ENCODE measurements at places on chromosomes 5 and 9.

DNA sequence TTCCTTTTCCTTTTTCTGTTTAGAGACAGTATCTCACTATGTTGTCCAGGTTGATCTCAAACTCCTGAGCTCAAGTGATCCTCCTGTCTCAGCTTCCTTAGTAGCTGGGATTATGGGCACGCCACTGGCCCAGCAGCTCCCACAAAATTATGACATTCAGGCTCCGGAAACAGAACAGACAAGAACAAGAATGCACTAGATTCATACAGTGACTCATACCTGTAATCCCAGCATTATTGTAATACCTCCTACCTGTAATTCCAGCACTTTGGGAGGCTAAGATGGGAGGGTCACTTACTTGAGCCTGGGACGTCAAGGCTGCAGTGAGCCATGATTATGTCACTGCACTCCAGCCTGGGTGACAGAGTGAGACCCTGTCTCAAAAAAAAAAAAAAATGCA lies 26.7 kb upstream of the B4GALT1 start:
- DNase-seq: no peak

DNA sequence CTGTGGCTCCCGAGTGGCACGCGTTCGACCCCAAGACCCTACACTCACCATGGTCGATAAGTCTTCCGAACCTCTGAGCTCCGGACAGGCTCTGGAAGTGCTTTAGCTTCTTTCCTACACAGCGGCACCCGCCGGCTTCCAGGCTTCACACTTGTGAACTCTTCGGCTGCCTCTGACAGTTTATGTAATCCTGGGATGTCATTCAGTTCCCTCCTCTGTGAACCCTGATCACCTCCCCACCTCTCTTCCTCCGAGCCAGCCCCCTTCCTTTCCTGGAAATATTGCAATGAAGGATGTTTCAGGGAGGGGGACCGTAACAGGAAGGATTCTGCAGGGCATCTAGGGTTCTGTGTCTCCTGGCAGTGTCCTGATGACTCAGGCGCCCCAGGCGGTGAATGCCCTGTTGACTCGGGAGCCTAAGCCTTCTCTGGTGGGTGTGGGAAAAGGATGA lies at the start of gene CD14:
TSS of gene CD14 (minus strand) at position 155 of the 451 bp plus-strand sequence. CDS start at position 51, 104 bp downstream.
- DNase-seq: peak; percentile 47

- no peak for DNase-seq
Measured at GRCh38 chr5:72530196-72530595, 23.0 kb upstream of the ZNF366 start.

DNA sequence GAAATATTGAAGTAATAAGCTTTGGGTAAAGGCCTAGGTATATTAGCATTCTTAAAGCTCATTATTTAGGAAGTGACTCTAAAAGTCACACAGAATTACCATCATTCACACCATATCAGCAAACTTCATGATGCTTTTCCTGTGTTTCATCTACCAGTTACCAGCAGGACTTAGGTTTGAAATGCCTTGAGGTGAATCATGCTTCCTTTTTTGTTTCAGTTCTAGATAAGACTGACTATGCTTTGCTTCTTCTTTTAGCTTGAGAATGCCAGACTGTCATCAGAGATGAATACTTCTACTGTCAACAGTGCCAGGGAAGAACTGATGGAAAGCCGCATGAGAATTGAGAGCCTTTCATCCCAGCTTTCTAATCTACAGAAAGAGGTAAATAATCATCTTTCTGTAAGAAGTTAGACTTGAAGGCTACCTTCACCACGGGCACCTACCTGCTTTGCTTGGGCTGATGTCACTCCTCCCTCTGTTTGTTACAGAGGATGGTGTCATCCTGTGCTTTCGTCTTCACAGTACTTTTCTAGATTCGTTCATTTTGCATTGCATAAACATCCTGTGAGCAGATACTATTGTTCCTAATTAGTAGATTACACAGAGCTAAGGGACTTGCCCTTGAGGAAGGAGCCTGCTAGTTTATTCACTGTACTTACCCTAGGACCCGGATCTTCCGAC lies 34.7 kb downstream of the LMNB1 start:
- no peak for DNase-seq

GRCh38 chr5:56168066-56168478 lies 65.1 kb downstream of the ANKRD55 start:
- peak; percentile 53 for DNase-seq

GRCh38 chr9:6581253-6581652 lies 64.3 kb downstream of the GLDC start:
- DNase-seq: no peak

DNA sequence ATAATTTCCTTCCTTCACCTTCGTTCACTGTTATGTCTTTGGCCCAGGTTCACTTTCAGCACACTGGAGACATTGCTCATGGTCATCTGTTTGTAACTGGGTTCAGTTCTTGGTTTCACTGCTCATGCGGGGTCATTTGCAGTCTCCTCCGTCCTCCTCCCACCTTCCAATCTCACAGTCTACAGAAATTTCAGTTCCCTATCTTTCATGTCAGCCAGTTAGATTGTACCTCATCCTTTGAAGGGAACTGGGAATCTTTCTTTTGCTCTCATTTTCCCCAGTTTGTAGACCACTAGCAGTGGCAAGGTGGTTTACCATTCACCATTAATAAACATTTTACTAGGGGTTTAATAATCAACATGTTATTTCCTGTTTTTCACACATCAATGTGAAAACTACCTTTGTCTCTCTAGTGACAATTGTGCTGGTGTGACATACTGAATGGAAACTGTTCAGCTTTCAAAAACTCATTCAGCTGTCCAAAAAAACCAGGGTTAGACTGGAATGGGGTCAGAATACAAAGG lies 100.9 kb upstream of the IL6ST start:
- DNase-seq: peak; percentile 40

DNA sequence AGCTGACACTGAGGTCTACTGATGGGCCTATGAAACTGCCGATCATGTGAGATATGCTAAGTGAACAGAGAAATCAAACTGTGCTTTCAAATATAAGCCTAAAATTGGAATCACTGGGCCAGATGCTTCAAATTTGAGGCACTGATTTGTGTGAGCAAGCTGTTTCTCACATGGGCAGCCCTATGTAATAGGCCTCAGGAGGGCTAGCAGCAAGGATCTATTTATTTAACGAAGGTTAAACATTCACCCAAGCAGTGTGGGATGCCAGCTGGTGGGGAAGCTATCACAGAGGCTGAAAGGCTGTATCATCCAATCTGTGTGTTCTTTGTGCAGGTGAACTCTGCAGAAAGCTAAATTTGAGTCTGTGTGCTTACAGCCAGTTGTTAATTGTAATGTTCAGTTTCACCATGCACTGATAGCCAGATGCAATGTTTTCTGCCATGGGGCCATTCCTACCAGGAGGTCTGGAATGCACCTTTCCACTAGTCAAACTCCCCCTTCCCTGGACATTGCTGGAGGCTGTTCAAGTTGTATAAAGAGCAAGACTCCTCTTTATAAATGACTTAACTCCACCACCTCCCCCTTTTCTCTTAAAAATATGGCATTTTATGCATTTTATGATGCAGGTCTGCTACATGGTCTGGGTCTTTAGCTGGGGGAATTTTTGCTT lies 228.9 kb downstream of the SH3GL2 start:
- no peak for DNase-seq

DNA sequence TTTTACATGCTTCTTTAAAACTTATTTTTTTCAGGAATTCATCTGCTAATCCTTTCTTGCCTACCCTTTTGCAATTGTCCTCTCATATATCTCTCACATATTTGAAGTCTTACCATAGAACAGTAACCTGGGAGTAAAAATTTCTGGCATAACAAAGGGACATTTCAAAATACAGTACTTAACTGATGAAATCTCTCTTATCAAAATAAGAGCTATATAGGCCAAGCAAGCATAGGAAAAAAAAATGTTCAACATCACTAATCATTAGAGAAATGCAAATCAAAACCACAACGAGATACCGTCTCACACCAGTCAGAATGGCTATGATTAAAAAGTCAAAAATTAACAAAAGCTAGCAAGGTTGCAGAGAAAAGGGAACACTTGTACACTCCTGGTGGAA lies 2062.7 kb upstream of the CDH6 start:
- DNase-seq: no peak

GRCh38 chr9:15374310-15374709 lies 48.4 kb upstream of the SNAPC3 start:
- DNase-seq: peak; percentile 79

DNA sequence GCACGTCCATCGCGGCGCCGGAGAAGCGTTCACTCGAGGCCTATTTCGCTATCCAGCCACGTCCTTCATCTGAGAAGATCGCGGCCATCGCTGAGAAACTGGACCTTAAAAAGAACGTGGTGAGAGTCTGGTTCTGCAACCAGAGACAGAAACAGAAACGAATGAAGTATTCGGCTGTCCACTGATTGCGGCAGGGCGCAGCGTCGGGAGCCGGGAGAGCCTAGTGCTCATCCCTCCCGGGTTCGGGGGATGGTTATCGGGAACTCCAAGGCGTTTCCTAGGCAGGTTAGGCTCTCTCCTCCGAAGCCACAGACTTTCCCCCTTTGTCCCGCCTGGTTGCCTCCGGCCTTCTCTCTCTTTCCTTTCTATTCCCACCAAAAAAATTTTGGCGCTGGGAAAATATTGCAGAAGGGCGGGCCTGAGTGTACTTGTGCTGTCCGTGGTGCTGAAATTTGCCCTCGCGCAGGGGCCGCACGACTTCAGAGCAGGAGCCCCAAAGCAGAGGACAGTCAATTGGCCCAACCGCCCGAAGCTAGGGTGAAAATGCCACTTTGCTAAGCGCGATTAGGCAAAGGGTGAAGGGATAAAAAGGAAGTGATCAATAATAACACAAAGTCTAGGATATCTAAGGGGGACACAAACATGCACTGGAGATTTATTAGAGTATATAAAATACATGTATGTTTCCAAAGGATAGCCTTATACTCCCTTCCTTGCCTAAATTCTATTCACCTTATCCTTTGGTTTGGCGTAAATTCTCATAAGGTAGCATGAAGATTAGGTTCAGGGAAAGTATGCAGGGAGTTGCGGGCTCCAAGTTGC lies 1.8 kb downstream of the POU4F3 start:
- DNase-seq: peak; percentile 73

DNA sequence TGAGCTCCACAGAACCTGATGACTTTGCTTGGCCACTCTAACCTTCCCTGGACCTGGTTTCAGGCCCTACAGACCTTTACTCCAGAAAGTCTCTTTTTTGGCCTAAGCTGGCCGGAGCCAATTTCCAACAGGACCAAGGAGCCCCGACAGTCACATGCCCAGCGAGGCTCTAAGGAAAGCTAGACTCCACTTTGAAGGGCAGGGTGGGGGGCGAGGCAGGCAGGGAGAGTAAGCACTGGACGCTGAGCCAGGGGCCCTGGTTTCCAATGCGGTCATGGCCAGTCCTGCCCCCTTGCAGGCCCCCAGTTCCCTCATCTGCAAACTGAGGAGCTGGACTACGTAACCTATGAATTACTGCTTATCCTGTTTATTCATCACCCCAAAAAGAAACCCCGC lies 65.2 kb downstream of the ADAMTS2 start:
- no peak for DNase-seq

DNA sequence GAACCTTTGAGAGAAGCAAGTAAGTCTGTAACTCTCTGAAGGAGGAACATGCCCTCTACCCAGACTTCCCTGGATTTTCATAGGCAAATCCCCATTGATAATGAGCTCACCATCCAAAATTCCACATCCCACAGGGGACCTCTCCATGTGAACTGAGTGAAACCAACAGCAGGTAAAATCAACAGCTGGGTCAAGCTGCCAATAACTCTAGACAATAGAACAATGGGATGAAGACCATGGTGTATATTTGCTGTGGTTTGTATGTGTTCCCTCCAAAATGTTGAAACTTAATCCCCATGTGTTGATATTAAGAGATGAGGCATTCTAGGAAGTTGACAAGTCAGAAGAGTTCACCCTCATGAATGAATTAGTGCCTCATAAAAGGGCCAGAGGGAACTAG lies 110.2 kb upstream of the MYO10 start:
- no peak for DNase-seq

DNA sequence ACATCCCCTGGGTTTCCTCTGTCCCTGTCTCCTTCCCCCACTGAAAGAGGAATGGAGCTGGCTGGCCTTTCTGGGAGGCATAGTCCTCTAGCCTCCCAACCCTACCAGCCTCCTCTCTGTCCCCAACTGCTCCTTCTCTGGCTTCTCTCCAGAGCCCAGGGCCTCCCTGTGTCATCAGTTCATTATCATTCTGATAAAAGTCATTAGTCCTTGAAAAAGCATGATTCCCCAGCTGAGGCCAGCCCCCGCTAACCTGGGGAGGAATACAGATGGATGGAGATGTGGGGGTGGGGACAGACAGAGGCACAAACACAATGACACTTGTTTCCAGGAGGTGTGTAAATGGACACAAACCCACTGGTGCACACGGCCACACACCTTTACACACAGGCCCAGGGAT lies 73.6 kb upstream of the HSPA9 start:
- no peak for DNase-seq

DNA sequence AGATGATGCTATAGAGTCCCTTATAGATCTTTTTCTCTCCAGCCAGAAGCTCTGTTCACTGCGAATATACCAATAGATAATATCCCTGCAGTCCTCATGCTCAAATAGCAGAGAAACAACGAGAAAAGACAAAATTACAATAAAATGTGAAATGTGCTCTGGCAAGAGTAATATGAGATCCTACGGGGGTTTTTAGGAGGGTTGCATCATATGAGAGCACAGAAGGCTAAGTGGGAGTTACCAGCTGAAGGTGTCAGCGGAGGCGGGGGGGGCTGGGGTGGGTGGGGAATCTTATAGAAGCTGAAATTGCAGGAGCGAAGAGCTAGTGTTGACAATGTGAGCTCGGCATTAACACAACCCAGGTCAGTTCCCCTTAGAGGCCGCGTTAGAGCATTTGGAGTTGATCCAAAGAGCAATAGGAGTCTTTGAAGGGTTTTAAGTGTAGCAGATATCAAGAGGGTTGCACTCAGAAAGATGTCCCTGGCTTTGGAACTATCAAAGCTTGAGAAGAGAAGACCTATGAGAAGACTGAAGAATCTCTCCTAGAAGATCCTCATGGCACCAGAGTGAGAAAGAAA lies 109.7 kb downstream of the BASP1 start:
- no peak for DNase-seq

DNA sequence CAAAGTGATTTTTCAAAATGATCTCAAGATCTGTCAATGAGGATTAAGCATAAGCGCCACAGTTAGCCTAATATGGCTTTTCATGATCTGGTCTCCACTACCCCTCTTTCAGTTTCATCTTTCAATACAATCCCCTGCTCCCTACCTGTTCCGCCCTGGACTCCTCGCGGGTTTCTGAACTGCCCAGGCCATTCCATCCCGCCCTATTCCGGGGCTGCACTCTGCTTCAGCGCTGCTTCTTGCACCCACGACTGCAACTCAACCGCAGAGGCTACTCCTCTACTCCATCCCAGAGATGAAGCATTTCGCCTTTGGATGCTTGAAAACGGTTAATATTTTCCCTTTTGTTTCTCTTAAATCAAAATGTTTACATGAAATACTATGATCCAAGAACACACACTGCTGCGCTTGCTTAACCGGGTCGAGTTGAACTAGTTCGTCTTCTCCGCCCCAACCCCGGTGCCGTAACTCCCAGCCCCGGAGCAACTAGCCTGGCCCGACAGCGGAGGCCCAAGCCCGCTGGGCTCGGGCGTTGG lies 716 bp upstream of the OTULIN start:
- peak; percentile 29 for DNase-seq

DNA sequence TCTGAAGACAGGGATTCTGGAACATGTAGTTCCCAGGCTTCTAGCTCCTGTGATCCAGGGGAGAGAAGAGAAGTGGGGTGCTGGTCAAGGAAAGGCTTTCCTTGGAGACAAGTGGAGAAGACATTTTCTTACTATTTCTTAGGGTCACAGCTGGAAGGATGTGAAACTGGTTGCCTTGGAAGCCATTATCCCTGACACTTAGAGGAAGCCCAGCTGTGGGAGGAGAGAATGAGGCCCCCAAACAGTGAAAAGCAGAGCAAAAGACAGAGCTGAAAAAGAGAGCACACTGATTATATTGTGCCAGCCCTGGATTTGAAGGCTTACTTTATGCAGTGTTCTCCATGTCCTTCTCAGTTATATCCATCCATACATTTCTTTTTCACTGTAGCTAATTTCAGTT lies 17.5 kb upstream of the SHB start:
- DNase-seq: no peak

All from RPMI8226 (cell line).